ENCODE measurements at places on chromosomes 12 and 14. TPM values are rescaled to one million over a fixed set of nuclear protein-coding genes. Genes with fewer than 3 reads are reported as not detected.

The RFX4 gene
- 0.57 TPM for total RNA-seq

The KLRB1 gene
- total RNA-seq, result not detected

- DNase-seq, result no peak
Observed at GRCh38 chr12:130685250-130685787, 30.8 kb downstream of the RIMBP2 start.

- DNase-seq, result no peak
Observed at GRCh38 chr12:59620326-59620725, 24.5 kb downstream of the SLC16A7 start.

DNA sequence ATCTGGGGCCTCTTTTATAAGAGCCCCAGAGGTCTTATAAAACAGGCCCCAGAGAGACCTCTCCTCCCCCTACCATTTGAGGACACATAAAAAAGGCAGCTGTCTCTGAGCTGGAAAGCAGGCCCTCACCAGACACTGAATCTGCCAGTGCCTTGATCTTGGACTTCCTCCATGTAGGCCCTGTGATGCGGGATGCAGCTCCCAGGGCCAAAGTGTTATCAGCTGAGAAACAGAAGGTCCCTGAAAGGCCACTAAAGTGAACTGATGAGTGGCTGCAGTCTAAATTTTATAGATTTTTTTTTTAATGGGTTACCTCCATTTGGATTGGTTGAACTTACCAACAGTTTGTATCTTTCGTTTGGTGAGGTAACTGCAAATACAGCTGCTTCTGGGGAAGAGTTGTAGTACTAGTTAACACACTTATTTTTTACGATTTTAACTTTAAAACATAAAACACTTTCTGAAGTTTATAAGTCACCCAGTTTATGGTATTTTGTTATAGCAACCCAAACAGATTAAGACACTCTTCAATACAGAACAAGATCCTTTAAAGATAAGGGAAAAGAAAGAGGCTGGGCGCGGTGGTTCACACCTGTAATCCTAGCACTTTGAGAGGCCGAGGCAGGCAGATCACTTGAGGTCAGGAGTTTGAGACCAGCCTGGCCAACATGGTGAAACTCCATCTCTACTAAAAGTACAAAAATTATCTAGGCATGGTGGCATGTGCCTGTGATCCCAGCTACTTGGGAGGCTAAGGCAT lies 5.6 kb upstream of the GUCY2C start:
- no peak for DNase-seq

- DNase-seq, result no peak
Observed at GRCh38 chr12:57838594-57839302, 7.8 kb downstream of the CTDSP2 start.

- DNase-seq, result no peak
Observed at GRCh38 chr14:35965400-35965799, 139.3 kb downstream of the BRMS1L start.

DNA sequence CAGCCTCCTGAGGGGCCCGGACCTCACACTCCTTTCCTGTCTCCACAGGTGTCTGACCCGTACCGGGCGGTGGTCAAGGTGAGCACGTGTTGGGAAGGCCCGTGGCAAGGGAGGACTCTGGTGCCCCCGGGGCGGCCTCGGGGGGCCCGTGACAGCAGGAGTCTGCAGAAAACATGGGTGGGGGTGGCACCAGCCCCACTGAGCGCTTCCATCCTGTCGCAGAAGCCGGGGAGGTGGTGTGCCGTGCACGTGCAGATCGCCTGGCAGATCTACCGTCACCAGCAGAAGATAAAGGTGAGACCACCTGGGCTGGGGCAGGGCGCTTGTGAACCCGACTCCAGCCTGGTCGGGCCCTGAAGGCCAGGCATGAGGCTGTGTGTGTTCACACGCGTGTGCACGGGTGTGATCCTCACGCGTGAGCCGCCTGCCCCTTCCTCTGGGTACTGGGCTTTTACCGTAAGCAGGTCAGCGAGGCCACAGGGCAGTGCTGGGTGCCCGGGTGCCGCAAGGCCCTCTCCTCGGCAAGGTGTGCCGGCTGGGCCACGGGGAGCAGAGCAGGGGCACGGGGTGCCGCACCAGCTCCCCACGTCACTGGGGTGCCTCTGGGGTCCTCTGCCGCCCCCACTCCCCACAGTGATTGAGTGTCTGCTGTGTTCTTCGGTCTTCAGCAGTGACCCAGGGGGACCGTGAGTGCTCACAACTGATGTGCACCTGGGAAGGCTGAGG lies 35.9 kb downstream of the LRCOL1 start:
- no peak for DNase-seq

DNA sequence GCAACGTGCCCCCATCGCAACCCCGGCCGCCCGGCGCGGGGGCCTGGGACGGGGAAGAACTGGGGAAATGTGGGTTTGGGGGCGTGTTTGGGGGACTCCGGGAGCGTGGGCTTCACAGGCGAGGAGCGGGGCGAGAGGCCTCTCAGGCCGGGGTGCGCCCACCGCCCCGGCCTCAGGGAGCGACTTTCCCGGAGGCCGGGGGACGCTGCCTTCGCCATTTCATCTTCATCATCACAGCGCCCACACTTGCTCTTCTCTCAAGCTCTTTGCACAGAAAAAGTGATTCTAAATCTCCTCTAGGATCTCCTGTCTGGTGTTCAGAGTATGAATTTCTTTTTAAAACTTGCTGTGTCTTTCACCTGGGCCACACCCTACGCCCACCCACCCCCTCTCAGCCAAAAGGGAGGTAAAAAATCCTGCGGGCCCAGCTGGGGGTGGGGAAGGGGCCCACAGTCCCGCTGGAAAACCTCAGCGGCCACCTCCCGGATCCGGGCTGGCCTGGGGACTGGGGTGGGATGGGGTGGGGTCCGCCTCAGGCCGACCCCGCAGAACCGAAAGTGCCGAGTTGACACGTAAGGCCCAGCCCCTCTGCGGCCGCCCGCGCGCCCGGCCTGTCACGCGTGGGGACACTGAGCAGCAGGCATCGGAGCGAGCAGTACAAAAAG lies 7.4 kb downstream of the CDKN1B start:
- DNase-seq, result no peak

DNA sequence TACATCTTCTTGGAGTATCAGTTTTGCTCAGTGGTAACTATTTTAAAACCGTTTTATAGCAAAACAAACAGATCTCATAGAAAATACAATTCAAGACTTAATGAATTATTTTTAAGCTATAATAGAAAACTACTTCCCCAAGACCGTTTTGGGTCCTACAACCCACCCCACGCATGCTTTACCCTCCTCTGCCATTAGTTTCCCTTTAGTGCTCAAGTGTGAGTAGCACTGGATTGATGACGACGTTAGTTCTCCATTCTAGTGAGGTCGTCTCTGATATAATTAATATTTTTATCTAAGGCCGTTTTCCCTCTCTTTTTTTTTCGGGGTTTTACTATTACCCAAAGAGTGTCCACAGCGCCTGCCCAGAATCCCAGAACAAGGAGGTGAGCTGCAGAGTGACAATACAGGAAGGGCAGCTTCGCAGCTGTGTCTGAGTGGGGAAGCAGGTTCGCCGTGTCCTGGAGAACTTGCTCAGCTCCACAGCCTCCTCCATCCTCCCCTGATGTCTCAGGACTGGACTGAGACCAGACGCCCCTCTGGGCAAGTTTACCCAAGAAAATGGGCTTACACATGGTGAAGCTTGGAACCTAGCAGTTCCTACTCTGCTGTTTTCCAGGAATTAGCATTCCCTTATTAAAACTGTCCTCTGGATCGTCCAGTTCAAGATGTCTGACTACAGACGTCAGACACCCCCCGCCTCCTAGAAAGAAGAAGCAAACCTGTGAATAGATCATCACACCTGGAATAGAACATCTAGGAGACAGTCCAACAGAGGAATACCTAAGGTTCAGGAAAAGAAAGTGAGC lies 31.9 kb upstream of the MON2 start:
- DNase-seq, result no peak

DNA sequence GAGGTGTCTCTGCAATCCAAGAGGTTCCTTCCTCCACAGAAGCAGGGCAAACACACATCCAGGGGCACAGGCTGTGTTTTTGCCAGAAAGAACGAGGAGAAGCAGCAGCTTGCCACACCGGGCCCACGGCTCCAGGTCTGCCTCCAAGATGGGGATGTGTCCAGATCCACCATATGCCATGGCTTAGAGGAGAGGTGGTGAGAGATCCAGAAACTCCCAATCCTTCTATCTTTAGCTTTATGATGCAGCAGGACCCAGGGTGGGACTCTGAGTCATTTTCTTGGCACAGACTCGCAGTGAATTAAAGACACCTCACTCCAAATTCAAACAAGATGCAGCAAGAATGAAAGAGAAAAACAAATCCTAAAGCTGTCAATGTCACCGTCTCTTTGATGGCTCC lies 481.4 kb upstream of the TMEM132C start:
- DNase-seq, result no peak

- DNase-seq, result peak; percentile 68
Observed at GRCh38 chr12:128259556-128260070, 7.4 kb upstream of the TMEM132C start.

- no peak for DNase-seq
Observed at GRCh38 chr12:16692099-16692498, 86.1 kb upstream of the LMO3 start.

All from H9 (cell line).